ENCODE measurements at places on chromosomes 12 and 14. TPM values are rescaled to one million over a fixed set of nuclear protein-coding genes. Genes with fewer than 3 reads are reported as not detected.

The SLC17A8 gene
- total RNA-seq: not detected

The SRRM4 gene
- total RNA-seq: 0.63 TPM

- no peak for DNase-seq
Measured at GRCh38 chr12:81176796-81177195, 98.9 kb downstream of the ACSS3 start.

GRCh38 chr12:119728444-119728745 lies 60.5 kb downstream of the PRKAB1 start:
- no peak for DNase-seq

DNA sequence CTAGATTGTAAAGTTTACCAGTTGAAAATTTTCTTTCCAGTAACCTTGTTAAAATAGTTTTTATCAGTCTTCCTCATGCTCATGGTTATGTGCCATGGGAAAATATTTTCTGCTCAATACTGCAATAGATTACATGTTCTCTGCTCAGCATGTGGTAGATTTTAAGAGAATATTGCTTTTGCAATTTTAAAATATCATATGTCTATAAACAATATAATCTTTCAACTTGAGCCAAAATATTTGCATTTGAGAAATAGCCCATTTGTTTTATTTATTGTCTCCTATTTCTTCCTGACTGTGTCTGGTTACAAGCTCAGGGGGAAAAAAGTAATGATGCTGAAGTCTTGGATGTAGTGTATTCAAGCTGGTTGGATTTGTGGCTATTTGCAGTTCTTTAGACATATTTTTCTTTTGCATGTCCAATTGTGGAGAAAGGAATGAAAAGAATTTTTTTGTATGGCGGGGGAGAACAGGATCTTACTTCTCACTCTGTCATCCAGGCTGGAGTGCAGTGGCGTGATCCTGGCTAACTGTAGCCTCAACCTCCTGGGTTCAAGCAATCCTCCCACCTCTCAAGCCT lies 342.6 kb upstream of the NAV3 start:
- DNase-seq: no peak

- DNase-seq: no peak
Measured at GRCh38 chr14:77143071-77143470, 1.5 kb upstream of the ZDHHC22 start.

- no peak for DNase-seq
Measured at GRCh38 chr12:109476807-109477184, 304 bp downstream of the KCTD10 start.

DNA sequence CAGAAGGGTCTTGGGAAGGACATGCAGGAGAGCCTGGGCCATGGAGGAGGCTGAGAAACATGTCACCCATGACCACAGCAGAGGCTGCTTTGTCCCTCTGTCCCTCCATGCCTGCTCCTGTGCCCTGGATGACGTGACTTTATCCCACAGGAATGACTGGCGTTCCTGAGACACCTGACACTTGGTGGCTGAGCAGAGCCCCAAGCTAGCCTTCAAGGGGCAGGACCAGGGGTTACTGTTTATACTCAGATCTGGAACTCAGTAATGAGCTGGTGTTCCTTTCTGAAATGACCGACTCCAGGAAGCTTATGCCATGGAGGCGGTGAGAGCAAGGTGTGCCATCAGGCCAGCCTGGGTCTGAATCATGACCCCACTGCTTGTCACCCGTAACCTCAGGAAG lies 44.2 kb downstream of the ZFP36L1 start:
- no peak for DNase-seq

- no peak for DNase-seq
Measured at GRCh38 chr12:42792265-42792664, 202.7 kb upstream of the PRICKLE1 start.

DNA sequence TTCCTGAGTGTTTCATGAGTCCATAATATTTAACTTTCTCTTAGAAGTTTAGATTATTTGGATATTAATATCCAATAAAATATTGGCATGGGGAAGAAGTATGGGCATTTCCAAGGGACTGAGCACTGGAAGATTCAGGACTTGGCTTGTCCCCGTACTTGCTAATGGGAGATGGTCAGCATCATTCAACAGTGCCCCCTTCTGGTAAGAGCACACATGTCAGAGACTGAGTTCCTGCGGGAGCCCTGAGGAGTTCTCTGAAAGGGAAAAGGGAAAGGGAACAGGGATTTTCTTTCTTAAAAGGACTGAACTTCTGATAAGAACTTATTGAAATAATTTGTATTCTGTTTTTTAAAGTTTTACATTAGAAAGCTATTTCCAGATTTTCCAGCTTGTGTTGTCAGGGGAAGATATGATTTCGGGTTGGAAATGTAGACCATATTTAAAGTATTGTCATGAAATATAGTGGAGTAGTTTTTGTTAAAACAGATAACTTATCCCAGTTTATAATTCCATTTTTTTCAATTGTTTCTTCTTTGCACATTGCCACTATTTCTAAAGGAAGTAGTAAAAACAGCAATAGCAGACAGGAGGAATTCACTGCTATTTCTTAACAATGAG lies 59.8 kb upstream of the C12orf71 start:
- peak; percentile 88 for DNase-seq

DNA sequence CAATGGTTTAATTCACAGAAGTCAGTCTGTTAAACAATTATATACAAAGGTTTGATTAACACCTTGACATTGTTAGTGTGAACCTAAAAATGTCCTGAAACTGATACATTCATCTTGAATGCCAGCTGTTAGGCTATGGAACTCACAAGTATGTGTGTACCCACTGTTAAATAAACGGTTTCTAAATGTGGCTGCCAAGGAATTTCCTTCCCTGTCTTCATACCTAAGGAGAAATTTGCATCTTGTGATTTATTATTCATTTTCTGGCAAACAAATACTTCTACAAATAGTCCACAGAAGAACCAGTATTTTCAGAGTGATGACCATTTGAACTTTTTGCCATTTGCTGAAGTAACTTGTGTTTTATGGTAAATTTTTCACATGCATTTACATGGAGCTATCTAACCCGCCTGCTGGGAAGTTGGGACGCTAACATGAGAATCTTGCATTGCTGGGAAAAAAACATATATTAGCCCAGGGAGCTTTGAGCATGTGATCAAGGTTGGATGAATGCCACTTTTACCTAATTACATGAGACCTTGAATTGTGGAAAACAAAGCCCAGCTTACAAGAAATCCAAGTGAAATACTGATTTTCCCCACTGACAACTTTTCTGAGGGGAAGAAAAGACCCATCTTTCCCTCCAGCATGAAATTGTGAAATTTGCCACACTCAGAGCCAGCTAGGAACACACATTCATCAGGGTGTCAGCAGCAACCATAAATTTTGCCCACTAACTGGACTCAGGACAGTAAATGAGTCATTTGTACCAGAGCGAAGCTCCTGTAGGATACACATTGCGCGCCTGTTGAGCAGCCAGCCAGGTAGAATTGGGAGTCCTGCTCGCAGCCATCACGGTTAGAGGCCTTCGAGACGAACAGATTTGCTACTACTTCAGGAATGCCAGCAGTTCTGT lies 118.0 kb downstream of the KICS2 start:
- no peak for DNase-seq

DNA sequence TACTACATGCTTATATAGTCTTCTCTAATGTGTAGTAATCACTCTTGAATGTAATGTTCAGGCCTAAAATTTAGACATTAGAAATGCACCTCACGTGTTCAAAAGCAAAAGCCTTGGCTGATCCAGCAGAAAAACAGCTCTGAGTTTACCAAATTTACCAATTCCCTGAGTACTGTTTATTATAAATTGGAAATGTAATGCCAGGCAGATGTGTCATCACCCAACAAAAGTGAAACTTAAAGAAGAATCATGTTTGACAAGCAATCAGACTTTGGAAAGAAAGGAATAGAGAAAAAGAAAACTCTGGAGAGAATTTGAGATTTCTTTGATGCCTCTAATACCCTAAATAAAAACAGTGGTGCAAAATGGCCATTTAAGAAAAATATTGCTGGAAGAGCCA lies 26.5 kb upstream of the STRAP start:
- DNase-seq: no peak

DNA sequence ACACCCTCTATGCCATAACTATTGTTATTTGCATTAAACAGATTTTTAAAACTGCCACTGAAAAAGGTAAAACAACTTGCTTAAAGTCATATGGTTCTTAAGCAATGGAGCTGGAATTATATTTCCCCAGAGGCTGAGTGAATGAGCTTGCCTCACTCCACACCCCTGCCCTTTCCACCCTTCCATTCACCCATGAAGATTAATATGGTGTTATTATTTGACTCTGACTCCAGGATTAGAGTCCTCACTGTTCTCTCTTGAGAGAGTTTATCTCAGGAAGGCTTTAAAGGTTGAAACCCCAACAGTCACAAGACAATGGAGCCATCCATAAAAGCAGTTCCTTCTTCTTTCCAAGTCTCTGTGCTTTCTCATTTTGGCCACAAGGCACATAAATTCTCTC lies 84.9 kb downstream of the RTN1 start:
- DNase-seq: no peak
